ENCODE measurements at places on chromosomes 7 and 10.

DNA sequence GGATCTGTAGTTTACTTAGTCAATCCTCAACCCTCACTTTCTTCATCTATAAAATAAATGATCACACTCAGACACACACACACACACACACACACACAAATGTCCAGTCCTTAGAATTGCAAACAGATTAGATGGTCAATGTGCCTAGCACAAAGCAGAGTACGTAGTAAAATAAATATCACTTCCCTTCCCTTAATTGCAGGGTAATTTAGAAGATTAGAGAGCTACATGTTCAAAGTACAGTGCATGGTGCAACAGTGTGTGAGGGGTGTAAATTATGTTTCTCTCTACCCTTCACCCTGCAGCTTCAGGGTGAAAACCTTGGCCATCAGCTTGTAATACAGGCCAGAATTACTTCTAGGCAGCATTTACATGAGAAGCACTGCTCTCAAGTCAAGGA lies 187.0 kb upstream of the GHITM start:
- no peak for DNase-seq

- no peak for DNase-seq
Measured at GRCh38 chr7:85924062-85924461, 719.6 kb upstream of the GRM3 start.

DNA sequence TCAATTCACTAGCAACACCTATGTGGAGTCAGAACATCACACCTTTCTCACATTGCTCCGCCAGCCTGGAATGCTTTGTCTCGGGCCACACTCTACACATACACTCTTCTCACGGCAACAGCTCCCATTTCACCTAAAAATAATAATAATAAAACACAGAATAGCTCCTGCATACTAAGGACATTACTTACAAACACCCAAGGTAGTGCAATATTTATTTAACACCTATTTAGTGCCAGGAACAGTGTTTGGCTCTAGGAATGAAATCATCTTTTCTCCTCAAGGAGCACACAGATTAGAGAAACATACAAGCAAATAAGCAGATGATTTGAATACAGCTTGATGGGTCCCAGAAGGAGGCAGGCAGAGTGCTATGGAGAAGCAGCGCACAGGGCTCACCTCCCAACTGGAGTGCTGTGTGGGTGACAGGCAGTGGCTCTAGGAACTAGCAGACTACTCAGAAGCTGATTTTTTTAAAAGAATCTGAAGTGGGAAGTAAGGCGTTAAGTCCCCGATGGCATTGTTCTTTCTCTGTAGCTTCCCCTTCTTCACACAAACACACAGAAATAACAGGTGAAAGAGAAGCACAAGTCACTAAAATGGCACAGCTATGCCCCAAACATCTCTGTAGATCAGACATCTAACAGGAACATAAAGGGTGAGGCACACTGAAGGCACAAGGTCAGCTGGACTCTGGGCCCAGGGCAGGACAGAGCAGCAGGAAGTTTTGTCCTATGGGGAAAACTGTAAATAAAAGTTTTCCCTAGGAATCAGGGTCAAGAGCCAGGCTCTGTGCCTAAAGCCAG lies 16.7 kb downstream of the USP6NL start:
- no peak for DNase-seq

- no peak for DNase-seq
Measured at GRCh38 chr10:69506834-69507713, 55.8 kb downstream of the TSPAN15 start.

DNA sequence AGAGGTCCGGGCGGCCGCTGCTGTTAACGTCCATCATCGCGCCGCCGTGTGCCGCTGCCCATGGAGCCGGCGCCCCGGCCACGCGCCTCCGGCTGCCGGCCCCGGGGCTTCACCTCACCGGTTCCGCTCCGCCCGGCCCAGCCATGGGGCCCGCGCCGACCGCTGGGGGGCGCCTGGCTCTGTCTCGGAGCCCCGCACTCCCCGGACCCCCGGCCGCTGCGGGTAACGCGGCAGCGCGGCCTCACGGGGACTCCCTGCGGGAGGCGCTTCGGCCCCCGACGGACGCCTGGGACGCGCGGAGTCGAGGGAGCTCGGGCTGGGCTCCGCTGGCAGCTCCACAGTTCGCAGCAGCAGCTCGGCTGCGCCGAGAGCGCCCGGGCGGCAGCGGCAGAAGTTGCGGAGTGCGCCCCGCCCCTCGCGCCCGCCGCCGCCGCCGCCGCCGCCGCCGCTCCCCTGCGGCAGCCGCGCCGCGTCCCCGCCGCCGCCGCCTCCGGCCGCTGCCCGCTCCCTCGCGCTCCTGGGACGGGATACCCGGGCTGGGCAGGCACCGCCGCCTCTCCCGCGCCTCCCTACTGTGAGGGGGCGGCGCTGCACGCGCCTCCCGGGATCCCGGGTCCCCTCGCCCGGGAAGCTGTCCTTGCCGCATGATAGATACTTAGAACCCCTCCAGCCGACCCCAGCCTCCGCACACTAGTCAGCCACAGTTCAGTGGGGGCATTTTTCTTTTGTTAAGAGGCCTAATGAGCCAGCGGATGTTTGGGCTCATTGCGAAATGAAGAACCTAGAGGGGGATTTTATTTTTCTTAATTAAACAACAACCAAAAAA lies at the start of gene HTR7:
HTR7 (minus strand) TSS at position 405 of the 826 bp plus-strand sequence; CDS start at position 37, 368 bp downstream.
- DNase-seq = peak; percentile 75

GRCh38 chr7:8620169-8620568 lies 186.8 kb downstream of the NXPH1 start:
- DNase-seq = no peak

DNA sequence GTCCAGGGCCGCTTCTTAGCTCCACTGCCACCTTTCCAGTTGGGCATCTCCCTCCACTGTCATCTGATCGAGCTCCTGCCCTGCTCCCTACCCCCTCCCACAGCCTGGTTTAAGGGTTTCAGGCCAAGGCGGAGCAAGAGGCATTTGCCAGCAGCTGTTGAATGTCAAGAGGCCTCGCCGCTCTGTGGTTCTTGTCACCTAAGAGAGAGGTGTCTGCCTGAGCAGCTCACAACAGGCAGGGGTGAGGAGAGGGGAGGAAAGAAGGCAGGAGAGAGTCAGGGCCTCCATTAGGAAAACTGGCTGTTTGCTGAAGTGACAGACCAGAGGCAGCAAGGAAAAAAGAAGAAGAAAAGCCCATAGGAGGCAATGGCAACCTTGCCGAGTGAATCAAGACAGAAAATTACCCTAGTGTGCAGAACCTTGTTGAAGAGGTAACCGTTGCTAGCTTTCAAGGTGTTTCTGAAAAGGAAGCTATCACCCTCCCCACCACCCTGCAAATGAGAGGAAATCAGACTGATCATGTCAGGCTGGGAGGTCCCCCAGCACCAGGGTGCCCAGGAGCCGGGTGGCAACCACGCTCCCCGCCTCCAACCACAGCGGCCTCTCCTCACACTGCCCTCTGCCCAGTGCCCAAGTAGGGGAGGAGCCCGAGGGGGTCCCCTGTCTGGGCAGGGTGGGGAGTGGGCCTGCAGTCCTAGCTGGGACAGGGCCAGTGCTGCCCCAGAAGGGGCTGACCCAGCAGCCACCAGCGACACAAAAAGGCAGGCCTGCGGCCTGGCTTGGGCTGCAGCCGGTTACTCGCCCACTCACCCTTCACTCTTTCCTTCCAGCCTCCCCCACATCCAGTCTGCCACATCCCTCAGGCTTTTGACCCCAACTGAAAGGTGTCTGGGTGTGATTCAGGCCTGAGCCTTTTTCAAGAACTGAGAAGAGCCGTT lies 7.1 kb downstream of the GATA3 start:
- no peak for DNase-seq

GRCh38 chr10:73287441-73287840 lies 35.0 kb upstream of the MRPS16 start:
- DNase-seq = no peak

- DNase-seq = no peak
Measured at GRCh38 chr10:47361293-47361692, 13.1 kb downstream of the RBP3 start.

DNA sequence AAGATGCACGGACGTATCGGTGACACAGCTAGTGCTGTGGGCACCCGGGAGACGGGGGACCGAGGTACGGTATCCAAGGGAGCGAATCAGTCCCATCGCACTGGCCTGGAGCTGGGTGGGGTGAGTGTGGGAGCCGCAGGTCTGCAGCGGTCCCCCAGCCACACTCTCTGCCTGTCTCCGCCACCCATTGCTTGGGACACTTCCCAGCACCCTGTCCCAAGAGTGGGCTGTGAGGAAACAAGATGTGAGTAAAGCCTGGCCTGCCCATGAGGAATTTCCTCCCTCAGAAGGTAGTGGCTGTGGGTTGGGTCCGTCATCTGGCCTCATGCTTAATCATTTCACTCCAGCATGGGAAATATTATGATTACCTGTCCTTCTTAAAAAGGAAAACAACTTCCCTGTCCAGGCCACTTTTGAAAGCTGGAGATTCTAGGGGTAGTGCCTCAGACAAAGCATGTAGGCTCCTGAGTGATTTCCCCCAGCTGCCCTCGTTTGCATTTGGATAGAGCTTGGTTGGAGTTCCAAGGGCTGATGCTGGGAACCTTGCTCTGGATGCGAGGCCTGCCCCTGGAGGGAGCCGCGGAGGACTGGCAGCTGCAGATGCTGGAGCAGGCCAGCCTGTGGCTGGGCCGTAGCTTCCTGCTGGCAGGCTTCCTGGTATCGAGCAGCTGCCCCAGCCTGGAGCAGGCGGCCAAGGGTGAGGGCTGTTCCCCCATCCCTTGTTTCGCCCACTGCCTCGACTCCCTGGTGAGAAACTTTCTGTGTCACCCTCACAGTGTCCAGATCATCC lies 6.2 kb upstream of the ACTR3C start:
- no peak for DNase-seq

- DNase-seq = peak; percentile 87
Measured at GRCh38 chr7:30134611-30135300, at the start of gene MTURN. MTURN (plus strand) TSS chr7:30134986; CDS start chr7:30135137, 151 bp downstream.

- DNase-seq = no peak
Measured at GRCh38 chr10:119735451-119735850, 9.6 kb downstream of the INPP5F start.

DNA sequence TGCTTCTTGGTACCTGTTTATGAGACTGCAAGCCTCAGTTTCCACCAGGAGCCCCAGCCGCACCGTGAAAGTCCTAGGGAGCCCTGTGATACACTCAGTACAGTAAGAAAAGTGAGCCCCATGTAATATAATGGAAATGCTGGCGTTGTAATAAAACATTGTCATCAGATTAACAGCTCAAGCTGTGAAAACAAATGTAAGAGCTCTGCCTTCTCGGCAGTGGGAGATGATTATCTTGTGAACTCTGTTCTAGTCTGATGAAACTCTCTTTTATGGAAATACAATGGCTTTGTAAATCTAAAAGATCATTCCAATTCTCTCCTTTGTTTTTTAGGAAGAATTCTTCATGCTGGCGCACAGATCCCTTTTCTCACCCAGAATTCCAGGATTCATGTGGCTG lies 299.9 kb downstream of the ABCA13 start:
- DNase-seq = no peak

Measured in memory B cell (primary cell).